Brain (organoid and tissue), 16 donors: ENCODE measurements at places on chromosomes 3 and 15. TPM values are rescaled to one million over a fixed set of nuclear protein-coding genes. Genes with fewer than 3 reads are reported as not detected.

Gene SMCO1
- polyA plus RNA-seq, result not detected

Gene TRAIP
- polyA plus RNA-seq, result 6.8 TPM

Gene HESX1
- polyA plus RNA-seq, result 0.71 TPM

Gene MITF
- polyA plus RNA-seq, result 1.6 TPM

Gene PLSCR2
- not detected for polyA plus RNA-seq

Gene TMEM45A
- polyA plus RNA-seq, result 1.1 TPM

Gene KLHL18
- 12.1 TPM for polyA plus RNA-seq
